ENCODE measurements at places on chromosomes 3 and 15.

DNA sequence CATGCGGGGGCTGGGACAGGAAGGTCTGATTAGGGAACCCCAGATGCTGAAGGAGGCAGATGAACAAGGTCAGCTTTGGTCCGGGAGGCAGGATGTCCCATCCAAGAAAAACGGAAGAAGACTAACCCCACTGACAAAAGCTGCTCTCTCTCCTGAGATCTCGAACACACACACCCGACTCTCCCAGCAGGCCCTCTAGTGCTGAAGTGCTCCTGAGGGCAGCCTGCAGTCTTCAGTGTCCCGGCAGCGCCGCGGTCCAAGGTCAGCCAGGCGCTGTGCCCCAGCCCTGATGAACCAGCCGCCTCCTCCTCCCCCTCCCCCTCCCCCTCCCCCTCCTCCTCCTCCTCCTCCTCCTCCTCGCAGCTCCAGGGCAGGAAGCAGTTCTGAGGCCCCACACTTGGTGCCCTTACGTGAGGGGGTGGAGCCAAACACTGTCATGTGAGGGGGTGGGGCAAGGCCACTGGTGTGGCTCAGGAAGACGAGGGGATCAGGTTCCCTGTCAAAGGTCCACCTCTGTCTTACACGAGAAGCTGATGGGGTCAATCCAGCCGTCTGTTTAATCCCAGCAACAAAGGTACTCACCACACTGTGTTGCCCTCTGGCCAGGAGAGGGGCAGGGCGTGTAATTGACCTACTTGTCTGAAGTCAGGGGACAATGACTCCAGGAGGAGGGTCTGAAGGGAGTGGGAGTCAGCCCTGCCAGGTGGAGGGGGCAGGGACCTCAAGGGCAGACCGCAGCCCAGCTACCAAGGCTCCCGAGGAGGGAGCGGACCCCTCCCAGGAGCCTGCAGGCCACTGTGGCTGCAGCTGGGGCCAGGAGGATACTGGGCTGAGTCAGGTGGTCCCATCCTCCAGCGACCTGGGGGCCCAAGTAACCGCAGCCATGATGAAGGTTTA is 34.3 kb downstream of the PRR23E start:
- DNase-seq: no peak

- DNase-seq: no peak
Observed at GRCh38 chr3:60812502-60812901, 438.8 kb downstream of the FHIT start.

GRCh38 chr3:169660709-169661360 is 2.7 kb downstream of the MECOM start:
- no peak for DNase-seq

DNA sequence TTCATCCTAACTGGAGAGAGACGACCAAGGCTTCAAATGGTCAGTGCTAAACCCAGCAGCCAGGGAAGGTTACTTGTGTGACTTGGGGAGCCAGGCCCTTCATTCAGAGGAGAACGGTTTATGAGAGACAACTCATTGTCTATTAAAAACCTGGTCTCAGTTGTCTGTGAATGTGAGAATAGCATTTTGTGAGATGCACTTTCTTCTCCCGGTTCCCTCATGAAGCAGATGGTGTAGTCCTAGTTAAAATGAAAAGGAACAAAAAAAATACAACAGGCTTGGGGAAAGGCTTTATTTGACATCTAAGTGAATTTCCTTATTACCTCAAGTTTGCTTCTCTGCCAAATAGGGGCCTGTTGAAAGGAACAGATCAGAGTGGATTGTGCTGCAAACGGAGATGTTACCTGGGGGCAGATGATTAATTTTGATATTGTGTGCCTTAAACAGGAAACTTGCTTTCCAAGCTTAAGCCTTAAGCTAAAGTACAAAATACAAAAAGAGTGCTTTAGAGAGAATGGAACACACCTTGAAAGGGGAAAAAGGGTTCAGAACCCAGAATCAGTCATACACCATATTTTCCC is 202.7 kb upstream of the BHLHE40 start:
- DNase-seq: no peak

DNA sequence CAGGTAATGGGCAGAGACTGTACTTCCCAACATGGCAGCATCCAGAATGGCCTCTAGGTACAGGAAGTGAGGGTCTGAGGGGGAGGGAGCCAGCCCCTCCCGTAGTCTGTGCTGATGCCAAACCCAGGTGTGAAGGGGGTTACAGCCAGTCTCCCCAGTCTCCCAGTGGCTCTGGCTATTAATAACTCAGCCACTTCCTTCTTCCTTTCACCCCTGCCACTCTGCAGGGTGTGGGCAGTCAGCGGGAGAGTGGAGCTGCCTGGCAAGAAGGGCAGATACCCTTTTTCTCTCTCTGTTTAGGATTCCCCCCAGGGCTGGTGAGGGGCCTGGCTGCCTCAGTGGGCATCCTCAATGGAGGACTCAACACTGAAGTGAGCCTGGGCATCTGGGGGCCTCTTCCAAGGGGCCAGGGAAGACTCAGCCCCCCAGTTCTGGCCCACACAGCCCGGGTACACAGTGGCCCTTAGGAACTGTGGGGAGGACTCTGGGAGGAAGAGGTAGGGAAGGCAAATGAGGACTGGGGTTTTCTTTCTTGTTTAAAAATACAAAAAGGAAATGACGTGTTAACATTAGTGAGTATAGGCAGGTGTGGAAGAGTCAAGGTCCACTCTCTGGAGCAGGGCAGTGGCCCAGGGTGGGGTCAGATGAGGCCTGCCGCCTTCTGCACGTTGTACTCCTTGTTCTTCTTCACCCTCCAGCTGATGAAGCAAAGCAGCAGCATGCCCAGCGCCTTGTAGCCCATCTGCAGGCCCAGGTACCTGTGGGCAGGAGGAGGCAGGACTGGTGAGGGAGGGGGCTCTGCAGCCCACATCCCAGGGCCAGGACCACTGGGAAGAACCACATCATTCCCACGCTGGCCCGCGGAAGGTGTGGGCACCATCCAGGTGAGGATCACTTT is 38.6 kb upstream of the RAB6B start:
- no peak for DNase-seq

DNA sequence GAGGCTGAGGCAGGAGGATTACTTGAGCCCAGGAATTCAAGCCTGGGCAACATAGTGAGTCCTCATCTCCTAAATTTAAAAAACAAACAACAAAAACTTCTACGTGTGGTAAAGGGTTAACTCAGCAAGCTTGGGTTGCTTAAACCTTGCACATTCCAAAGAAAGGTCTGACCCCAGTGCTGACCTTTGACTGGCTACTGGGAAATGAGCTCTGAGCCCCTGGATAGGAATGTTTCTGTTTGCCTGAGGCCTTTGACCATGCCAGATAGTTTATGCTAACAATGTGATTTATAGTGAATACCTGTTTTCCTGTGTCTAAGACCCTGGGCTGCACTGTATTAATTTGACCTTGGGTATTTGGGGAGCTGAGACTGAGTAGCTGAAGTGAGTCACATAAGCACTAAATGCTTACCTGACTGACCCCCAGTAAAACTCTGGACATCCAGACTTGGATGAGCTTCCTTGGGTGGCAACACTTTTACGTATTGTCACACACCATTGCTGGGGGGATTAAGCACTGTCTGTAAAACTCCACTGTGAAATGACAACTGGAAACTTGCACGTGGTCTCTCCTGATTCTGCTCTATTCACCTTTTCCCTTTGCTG is 20.7 kb downstream of the TCAIM start:
- no peak for DNase-seq

DNA sequence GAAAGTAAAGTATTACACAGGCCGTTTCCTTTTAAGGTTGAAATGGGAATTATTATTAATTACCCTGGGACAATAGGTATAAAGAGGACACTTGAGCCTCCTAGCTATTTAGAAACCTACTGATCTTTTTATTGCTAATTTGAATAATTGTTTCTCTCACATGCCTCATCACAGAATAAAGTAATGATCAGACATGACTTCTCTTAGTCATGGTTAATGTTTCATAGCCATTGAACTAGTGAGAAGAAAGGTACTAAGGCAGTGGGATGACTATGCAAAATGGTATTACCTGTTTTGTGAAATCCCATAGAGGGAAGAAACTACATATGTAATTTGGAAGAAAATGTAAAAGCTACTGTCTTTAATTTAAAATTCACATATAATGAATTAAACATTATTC is 85.6 kb downstream of the EPHA6 start:
- DNase-seq: no peak

DNA sequence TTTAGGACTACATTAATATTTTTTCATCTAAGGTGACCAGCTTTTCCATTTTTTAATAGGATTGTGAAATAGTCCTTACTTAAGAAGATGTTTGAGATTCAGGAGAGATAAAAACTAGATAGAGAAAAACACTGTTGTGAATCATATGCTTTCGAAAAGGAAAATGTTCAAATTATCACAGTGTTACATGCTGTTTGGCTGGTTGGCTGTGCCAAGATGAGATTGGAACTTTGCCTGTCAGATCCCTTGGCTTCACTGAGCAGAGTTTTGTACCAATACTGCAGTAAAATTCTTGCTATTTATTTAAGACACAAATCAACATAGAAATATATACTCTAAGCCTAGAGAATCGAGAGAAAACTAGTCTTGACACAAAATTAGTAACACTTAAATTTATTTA is 117.2 kb downstream of the OXSM start:
- DNase-seq: no peak

DNA sequence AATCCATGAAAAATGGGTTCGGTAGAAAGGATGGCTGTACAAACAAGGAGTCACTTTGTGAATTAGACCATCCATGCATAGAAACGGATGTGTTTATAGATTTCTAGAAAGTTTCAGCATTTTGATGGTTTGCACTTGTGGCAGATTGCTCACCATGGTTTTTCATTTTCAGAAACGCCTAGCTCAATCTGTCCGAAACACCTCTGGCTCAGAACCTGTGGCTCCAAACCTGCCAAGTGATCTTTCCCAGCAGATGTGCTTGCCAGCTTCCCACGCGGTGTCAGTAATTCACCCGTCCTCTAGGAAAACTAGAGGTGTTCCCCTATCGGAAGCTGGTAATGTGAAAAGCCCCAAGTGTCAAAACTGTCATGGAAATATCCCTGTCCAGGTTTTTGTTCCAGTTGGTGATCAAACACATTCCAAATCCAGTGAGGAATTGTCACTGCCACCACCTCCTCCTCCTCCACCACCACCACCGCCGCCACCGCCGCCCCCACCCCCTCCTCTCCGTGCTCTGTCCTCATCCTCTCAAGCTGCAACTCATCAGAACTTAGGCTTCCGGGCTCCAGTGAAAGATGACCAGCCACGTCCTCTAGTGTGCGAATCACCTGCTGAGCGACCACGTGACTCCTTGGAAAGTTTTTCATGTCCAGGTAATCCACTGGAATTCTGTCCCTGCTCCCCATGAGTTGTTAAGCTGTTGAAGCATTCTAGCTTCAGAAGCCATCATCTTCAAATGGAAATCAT is 21.2 kb downstream of the WHAMM start:
- DNase-seq: no peak

DNA sequence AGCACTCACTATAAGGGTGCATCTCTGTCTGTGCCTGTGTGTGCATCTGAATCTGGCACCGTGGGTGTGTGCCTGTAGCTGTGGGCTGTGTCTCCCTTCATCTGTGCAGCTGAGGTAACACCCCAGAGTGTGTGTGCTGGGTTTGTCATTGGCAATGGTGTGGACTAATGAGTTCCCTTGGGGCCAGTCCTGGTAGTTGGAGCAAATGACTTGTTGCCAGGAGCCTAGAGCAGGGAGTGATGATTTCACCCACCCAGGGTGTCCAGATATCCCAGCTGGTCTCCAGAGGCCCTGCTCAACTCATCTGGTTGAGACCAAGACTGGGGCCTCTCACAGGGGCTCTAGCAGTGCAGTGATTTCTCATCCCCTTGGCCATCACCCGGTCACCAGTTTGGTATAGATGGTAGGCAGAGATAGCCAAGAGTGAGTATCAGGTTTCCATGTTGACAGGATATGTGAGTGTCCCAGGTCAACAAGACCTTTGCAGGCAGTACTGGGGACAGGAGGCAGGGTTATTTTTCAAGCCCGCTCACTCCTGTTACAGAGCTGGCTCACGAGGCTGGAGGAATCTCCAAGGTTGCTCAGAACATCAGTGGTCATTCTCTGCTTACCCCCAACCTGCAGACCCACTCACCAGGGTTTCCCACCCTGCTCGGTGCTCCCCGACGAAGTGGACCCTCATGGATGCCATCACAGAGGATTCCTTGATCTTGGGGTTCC is 4.1 kb upstream of the HDAC11 start:
- no peak for DNase-seq

GRCh38 chr3:50502584-50503423 is 630 bp downstream of the CACNA2D2 start:
- peak; percentile 7 for DNase-seq

GRCh38 chr3:153173758-153174516 is 11.9 kb downstream of the RAP2B start:
- DNase-seq: no peak

DNA sequence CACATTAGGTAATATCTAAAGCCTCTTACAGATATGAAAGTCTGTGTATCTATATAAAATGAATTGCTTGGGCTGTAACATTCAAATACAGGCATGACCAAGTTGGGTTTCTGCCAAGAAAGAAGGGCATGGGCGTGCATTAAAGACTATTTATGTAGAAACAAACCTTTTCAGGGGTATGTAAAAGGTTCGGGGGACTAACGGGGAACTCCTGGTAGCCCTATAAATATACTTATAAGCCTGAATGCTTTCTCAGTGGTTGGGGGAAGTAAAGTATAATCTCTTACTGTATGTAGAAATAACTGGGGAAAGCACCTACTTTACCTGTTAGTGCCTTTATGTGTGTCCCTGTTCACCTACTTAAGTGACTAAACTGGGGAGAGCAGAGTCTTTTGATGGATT is 154.5 kb upstream of the TBL1XR1 start:
- no peak for DNase-seq

DNA sequence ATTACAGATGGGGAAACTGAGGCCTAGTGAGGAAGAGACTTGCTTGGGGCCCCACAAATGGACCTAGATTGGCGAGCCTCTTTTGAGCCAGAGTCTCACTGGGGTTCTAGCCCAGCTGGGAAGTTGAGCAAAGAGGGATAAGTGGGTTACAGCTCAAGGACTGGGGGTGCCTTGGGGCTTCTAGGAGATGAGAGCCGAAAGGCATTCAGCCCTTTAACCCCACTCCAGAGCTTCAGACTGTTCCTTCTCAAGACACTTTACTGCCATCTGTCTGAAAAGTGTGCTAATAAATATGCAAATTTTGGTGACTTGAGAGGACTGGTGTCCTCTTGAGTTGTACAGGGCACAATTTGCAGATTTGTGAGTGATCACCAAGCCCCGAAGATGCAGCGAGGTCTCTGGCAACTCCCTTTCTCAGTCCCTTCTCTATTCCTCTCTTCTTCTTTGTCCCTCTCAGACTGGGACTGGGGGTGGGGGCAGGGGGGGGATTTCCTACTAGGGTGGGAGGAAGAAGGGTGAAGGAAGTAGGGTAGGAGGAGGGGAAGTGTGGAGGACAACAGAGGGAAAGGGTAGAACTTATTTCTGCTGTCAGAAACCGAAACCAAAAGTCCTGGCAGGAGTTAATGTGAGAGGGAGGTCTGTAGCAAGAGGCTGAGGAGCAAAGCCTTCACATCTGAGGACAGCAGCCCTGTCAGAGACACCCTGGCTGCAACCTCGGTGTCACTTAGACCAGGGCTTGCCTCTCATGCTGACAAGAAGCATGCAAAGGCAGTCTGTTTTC is 16.2 kb upstream of the ANKDD1A start:
- DNase-seq: peak; percentile 46

DNA sequence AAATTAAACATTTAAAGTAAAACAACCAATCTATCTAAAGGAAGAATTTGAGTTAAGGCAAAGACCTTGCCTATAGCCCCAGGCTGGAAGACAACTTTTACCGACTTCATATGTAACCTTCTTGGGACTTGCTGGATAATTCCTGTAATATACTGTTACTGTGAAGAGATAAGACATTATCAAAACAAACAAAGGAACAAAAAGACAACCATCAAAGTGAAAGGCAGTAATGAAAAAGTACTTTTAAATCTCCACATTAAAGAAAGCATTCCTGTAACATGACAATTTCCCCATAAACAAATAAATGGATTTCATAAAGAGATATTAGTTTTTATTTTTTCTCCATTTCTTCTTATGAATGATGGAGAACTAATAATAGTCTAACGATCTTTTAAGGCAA is 2.4 kb downstream of the CMTM6 start:
- DNase-seq: no peak
